Natural killer cell treated with Interleukin-12 subunit alpha and Interleukin-12 subunit beta and Interleukin-15 and Interleukin-18, amount 100 ng/mL, for 72 hours (primary cell): ENCODE measurements at places on chromosomes 3 and 15. TPM values are rescaled to one million over a fixed set of nuclear protein-coding genes. Genes with fewer than 3 reads are reported as not detected.

Gene SH3GL3
- total RNA-seq: not detected

Gene FBLN2
- not detected for total RNA-seq

Gene LMAN1L
- total RNA-seq: 3.4 TPM

Gene STARD9
- total RNA-seq: 8.9 TPM

Gene P2RY12
- total RNA-seq: not detected

Gene GP5
- total RNA-seq: not detected

Gene DBR1
- 23.4 TPM for total RNA-seq

DNA sequence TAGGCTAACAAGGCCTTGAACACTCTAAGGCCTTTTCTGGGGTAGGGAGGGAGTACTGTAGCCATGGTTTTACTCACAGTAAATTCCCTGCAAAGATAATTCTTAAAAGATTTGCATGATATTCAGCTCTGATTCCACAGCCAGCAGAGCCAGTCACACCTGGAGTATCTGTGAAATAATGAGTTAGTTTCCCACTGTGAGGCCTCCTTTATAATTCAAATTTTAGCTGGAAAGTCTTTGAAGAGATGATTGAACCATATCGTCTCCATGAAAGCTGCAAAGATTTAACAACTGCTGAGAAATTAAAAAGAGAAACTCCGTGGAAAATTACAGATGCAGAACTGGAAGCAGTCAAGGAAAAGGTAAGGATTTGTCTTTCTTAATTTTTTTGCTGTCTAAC lies 32.3 kb upstream of the DUT start:
- no peak for DNase-seq

- DNase-seq: peak; percentile 53
These were observed 6.5 kb downstream of the EPHB3 start for GRCh38 chr3:184567946-184568559.

DNA sequence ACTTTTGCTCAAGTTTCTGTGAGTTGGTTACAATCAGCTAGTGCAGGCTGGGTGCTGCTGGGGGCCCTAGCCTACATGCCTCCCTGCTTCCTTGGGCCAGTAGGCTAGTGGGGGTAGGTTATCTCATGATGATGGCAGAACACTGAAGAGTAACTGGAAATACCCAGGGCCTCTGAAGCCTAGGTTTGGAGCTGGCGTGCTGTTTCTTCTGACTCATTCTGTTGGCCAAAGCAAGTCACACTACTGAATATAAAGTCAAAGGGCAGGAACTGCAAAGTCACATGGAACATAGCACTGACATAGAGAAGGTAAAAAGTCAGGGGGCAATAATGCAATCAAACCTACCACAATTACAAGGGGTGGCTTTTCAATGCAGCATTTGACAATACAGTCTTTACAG lies 34.5 kb downstream of the RASGRP1 start:
- DNase-seq: no peak

DNA sequence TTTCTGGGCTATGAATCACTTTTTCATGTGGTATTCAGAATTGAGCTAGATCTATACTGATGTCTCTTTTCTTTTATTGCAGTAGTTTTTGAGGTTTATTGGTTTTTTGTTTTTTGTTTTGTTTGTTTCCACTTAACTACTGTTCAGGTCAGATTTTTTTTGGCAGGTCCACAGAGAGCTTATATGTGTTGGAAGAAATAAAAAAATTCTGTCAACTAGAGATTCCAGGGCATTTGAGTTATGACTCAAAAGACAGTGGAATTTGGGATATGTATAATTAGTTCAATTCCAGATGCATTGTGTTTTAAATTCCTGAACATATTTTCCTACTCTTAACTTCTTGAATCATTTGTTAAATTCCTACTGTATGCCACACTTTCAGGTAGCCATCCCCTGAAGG lies 727.2 kb downstream of the SI start:
- no peak for DNase-seq

DNA sequence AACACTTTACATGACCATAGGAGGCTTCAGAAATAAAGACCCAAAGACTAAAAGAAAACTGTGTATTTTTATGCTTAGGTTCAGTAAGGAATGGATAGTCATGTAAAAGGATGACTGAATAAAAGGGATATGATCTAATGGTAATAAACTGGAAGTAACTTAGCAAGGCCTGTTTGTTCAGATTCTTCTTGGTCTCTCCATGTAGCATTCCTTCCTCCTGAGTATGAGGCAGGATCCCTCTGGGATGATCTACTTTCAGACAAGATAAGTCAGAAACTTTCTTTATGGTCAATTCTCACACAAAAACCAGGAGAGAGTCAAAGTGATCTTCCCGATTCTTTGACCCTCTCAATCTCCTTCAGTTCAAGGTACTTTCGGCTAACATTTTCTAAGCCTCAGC lies 340.8 kb upstream of the DCBLD2 start:
- no peak for DNase-seq

- no peak for DNase-seq
These were observed 86.6 kb upstream of the NEO1 start for GRCh38 chr15:72965671-72966070.

DNA sequence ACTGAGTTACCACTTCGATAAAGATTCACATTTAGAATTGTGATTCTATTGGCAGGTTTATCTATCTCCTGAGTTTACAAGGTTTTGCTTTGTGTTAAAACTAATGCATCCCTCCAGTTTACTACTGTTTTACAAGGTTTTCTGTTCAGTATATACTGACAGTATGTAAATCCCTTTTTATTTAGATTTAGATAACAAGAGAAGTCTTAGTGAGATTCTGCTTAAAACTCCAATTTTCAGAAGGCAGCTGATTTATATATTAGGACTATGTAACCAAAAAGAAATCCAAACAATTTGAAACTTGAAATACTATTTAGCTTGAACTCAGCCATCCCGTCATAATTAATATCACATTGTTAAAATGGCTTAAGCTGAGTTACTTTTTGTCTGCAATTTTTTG lies 619.2 kb downstream of the NAALADL2 start:
- no peak for DNase-seq

GRCh38 chr3:177104299-177104992 lies 92.8 kb downstream of the TBL1XR1 start:
- DNase-seq: no peak

- DNase-seq: no peak
These were observed 86.2 kb upstream of the PIAS1 start for GRCh38 chr15:67967871-67968431.

GRCh38 chr3:172808969-172809546 lies 58.5 kb downstream of the ECT2 start:
- DNase-seq: no peak

DNA sequence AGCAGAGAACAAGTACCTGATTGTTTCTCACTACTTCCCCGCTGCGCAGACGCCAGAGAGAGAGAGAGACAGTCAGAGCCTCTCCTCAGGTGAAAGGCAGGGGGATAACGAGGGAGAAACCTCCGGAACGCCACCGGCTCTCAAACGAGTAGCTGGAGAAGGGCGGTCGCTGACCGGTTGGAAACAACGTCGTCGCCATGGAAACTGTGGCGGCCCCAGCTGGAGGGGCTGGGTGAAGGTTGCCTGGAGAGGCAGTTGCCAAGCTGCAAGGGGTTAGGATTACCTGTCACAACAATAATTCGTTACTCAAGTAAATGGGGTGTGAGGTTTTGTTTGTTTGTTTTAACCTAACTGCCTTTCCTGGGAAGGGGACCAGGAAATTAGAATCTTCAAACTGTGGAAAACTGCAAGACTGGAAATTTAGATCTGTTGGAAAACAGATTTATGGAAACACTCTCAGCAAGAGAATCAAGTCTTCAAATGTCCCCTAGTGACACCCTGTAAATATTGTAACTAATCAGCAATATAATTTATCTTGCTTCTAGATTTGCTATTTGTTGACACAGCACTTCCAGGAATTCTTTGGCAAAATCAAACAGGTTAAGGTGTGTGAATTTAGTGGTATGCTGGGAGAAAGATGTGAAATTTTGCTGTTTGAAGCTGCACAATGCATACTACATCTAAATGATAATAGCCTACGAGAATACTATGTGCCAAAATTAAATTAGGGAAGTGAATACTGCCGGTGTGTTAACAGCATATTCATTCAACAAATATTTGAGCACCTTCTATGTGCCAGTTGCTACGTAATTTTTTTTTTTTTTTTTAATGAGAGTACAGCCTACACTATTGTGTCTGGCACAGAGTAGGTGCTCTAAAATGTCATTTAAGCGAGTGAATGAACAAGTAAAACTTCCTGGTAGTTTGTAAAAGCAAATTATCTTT lies at the start of gene DNAH12:
Gene DNAH12, minus strand, starts transcription at position 164 of the 945 bp plus-strand sequence. CDS start 1,474 bp downstream, outside the sequence.
- DNase-seq: no peak

- DNase-seq: no peak
These were observed 28.9 kb downstream of the CSTA start for GRCh38 chr3:122353893-122354401.

- no peak for DNase-seq
These were observed 32.7 kb upstream of the ZFAND6 start for GRCh38 chr15:80026754-80027153.

GRCh38 chr3:10229576-10229975 lies 18.7 kb upstream of the TATDN2 start:
- DNase-seq: no peak
